Choroid plexus epithelial cell (primary cell): ENCODE measurements at places on chromosomes 6 and 20.

GRCh38 chr6:139881728-139882211 is 507.3 kb upstream of the CITED2 start:
- peak; percentile 70 for DNase-seq

DNA sequence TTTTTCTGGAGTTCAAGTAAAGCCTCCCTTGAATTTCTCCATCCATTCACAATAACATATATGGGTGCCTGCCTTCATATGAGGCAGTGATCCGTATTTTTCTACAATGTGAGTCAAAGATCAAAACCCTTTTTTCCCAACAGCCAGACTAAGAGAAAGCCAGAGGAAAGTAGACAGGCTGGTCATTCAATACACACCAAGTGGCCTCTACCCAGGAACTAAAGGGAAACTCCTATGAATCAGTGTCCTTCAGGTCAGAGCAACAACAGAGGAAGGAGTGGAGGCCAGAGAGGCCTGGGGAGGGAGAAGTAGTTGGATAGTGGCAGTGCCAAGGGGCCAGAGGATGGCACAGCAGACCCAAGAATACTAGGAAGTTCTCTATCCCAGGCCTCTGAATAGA is 23.8 kb downstream of the SIM1 start:
- no peak for DNase-seq

GRCh38 chr6:30725713-30726505 is 5.8 kb downstream of the TUBB start:
- DNase-seq, result peak; percentile 37

- DNase-seq, result peak; percentile 11
Observed at GRCh38 chr6:155883741-155884140, 428.1 kb upstream of the NOX3 start.

- DNase-seq, result peak; percentile 83
Observed at GRCh38 chr6:50816115-50816675, 2.5 kb upstream of the TFAP2B start.

DNA sequence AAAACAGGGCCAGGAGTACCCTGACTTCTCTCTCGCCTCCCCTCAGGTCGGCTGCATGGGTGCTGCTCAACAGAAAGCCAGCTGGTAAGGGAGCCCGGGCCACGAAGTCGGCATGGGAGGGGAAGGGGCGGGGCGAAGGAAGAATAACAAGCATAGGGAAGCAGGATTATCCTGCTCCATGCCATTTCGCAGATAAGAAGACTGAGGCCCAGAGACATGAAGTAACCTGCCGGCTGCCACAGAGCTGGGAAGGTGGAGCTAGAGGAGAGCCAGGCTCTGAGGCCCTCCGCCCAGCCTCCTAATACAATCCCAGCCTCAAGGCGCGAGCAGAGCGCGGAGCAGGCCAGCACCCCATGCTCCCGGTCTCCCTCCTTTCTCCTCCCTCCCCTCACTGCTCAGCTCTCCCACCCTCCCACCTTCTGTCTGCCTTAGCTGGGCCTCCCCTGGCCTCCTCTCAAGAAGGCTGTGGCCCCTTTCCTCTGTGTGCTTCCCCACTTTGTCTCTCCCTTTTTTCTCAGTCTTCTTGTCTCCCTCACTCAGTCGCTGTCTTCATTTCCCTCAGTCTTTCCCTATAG is 13.2 kb upstream of the HMGA1 start:
- DNase-seq, result no peak

DNA sequence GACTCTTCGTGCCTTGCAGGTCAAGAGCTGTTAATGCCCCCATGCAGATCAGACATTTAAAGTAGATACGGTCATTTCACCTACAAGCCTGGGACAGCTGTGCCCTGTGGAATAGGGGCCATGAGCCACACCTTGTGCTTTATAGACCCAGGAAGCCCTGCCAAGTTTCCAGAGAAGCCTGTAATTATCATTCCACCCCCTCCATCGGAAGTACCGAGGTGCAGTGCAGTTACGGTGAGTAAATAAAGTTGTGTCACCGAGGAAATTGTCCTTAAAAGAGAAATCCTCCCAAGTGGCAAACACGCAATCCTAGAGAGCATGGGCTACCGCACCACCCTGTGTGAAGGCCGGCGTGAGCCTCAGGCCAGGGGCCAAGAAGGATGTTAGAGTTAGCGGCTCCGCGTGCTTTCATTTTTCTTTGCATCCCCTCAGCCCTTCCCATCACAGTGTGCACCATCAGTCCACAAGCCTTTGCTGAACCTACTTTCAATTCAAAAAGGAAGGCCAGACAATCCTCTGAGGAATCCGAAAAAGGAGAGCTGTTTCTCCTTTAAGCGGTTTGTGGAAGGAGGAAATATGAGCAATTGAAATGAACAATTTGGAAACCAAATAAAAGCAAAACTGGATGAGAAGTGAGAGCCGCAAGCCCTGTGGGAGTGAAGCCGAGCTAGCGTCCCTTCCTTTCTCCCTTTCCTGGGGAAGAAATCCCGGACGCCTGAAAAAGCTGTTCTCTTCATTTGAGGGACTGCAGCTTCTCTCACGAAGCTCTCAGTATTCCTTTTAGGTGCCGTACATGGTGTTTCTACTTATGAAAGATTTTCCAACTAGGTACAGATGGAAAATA is 183.3 kb upstream of the PDE10A start:
- DNase-seq, result no peak

GRCh38 chr20:36726168-36726567 is 19.7 kb downstream of the NDRG3 start:
- DNase-seq, result no peak

- peak; percentile 88 for DNase-seq
Observed at GRCh38 chr6:20876036-20876435, 341.8 kb downstream of the CDKAL1 start.

- DNase-seq, result no peak
Observed at GRCh38 chr20:31522731-31523130, 8.5 kb downstream of the HM13 start.

DNA sequence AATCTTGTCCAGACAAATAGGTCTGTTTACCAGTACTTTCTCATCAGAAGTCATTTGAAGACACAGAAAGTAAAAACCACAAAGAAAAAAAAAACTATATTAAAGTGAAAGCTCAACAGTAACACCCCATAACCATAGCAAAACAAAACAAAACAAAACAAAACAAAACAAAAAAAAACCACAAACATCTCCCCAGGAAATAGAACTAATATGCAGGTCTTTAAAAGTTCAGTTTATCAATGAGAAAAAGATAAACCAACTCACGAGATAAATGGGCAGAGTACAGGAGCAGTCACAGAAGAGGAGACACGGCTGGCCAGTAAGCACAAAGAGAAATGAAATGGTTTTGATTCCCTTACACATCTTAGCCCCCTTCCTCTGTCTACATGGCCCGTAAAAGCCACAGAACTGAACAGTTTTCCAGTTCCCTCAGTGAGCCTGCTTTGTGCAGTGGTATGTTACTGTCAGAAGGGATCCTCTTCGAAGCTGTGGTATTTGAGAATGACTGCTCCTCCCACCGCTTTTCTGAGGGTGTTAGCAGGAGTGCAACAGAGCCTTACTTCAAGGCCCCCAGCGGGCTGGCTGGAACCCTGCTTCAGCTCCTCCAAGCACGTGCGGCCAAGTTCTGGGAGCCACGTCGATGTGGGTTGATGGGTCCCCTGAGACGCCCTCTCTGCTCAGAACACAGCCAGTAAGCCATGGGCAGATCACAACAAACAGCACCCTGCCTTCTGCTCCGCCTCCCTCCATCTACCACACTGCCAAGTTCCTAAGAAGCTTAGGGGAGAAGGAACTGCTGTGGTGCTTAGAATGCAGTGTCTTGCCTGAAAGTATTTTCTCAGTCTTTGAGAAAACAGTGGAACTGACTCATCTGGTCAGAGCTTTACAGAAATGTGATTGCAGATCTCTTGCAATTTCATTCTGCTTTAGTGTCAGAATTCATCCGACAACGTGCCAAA is 14.0 kb downstream of the UST start:
- peak; percentile 97 for DNase-seq

DNA sequence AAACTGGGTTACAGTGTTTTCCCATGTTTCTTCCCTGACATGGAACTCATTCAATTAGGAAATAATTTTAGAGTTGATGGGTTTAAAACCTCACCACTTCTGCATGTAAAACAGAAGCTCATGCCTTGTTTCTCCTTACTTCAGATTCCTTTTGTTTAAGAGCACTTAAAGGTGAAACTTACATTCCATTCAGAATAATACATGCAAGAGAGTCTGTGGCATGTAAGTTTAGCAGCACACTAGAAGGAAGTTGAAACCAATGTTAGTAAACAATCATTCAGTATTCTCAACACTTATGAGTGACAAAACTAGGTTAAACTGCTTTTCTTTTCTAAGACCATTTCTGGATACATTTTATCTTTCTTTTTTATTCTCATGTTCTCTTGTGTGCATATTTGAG is 495.6 kb upstream of the PTCHD4 start:
- DNase-seq, result no peak

GRCh38 chr6:110589865-110590513 is 113.6 kb upstream of the SLC22A16 start:
- no peak for DNase-seq

GRCh38 chr20:62331347-62331746 is 28.6 kb downstream of the ADRM1 start:
- DNase-seq, result no peak

GRCh38 chr6:119334535-119335264 is 14.9 kb downstream of the MAN1A1 start:
- peak; percentile 15 for DNase-seq

DNA sequence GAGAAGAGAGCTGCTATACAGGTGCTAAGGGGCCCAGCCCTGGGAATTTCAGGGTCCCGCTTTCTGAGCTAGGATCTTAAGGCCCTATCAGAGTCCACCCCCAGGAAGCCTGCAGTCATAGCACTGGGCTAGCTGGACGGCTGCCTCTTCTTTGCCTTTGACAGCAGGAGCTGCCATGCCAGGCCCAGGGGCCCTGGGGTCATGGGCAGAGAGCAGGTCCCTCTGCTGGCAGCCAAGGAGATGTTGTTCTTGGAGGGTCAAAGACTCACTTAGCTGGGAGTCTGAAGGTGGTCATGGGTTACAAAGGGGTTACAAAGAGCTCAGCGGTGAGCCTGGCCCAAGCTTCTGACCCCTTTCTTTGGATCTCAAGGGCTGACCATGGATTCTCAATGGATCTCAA is 52.7 kb downstream of the RPP21 start:
- DNase-seq, result no peak

- DNase-seq, result no peak
Observed at GRCh38 chr20:13271098-13271497, 50.0 kb downstream of the ISM1 start.

GRCh38 chr6:38845931-38846330 is 130.8 kb downstream of the DNAH8 start:
- no peak for DNase-seq

DNA sequence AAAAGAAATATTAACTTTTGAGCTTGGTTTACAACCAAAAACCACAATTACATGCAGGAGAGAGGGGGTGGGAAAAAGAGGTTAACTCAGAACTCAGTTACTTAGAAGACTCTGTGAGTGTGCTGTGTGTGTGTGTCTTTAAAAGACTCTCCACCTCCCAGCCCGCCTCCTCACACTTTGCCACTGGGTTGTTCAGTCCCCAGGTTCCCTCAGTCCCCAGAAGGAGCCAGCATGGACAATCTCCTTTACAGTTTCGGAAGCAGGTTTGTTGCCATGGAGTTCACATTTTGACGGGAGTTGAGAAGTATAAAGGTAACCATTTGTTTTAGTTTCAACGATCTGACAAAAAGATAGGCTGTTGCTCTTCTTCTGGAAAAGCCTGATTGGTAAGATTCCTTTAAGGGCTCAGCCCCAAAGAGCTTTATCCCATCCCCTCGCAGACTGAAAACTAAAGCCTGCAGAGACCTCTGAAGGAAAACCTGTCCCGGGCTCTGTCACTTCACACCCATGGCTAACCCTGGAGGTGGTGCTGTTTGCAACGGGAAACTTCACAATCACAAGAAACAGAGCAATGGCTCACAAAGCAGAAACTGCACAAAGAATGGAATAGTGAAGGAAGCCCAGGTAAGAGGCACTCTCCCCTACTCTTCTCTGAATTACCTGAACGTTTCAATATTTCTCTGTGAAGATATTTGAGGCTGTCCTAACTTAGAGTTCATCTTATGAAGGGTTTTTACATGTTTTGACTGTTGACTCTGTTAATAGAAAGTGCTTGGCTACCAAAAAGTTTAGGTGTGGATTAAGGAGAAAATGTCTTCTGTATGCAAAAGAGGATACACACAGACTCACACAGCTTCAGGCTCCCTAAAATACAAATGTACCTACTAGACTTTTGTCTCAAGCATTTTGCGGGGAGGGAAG is at the start of gene SPTLC3:
Gene SPTLC3 (plus strand): TSS at position 212 of the 921 bp plus-strand sequence. CDS start 296 bp downstream, at position 508.
- peak; percentile 61 for DNase-seq

DNA sequence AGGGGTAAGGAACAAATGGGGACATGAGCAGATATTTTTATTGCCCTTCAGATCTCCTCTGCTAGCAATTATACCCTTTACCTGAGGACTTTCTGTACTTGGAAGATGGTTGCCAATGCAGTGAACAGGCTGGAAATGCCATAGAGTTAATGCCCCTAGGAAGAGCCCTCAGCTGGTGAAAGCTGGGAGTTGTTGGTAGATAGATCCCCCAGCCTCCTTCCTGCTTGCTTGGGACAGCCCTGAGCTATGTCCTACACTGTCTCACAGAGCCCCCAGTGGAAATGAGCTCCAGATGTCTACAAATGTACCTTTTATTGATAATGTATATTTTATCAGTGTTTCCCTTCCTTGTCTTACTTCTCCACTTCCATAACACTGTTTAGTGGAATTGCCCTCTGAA is 87.6 kb upstream of the PAK5 start:
- no peak for DNase-seq

DNA sequence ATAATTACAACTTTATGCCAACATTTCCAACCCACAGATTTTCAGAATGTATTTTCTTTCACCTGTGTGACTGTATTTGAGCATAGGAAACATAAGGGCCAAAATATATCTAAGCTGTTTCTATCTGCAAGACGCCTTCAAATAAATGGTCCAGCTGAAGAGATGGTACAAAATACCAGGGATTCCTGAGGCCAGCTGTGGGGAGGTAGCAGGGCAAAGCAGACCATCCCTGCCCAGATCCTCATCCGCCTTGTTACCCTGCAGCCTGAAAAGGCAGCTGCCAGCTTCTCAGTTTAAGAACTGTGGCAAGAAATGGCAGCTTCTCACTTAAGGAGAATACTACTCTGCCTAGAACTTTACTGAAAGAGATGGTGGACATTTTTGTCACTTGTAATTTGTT is 143.3 kb downstream of the KHDC1L start:
- no peak for DNase-seq

DNA sequence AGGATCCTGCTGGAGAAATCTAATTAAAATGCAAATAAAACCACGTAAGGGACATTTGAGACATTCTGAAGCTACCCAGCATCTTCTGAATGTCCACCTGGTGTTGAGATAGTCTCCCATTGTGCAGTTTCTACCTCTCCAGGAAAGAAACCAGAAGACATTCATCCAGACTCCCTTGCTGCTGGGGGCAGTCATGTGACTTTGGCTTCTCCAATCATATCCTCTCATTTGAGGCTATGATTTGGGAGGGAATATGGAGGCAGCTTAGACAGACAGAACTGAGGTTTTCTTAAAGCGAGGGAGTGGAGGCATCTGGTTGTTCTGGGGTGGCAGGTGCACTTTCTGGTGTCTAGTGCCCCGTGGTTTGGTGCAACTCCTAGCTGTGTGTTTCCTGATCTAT is 315.2 kb upstream of the SULF2 start:
- DNase-seq, result no peak

DNA sequence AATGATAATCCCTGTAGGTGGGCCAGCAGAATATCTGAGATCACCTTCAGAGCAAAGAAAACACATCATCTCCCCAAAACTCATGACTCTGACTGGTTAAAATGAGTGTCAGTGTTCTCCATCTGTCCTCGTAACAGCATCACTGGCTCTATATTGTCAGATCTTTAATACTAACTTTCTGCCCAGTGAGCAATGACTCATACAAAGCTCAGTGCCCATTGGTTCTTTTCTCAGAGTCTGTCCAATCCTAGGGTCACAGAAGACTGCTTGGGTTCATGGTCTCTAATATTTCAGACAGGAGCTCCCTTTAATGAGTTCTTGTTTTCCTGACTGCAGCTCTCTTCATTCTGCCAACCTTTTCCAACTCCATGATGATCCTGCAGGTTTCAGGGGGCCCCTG is 36.4 kb downstream of the HLA-DPB1 start:
- DNase-seq, result peak; percentile 75
